ENCODE measurements at places on chromosomes 11 and 22.

- no peak for DNase-seq
Measured at GRCh38 chr11:113614097-113614496, 92.0 kb downstream of the TMPRSS5 start.

GRCh38 chr11:83641511-83641910 is 355.3 kb upstream of the CCDC90B start:
- no peak for DNase-seq

GRCh38 chr11:41399323-41399722 is 60.1 kb downstream of the LRRC4C start:
- DNase-seq, result no peak

DNA sequence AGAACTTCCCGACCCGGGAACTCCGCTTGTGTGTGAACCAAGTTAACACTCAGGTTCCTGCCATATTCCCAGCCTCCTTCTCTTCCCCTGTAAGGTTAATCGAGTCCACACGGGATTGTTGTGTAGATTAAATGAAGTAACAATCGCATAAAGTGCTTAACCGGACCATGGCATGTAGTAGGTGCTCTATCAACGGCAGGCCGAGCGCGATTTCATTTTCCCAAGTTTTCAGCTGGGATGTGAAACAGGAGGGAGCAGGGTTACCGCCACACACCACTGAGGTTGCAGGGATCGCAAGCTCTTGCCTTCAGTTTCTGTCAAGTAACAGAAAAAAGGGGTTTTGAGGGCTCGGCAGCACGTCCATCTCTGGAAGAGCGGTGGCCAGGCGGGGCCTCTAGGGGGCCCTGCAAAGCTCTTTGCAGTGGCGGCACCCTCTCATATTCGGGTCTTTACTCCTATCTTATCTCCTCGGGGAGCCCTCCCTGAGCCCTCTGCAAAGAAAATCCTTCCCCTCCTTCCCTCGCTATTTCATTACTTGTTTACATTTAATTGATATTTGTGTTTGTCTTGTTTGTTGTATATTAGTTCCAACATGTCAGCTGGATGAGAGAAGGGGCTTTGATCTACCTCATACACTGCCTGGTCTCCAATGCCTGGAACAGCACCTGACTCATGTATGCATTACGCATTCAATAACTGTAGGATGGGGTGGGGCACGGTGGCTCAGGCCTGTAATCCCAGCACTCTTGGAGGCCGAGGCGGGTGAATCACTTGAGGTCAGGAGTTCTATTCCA is 816 bp upstream of the PLEKHA7 start:
- no peak for DNase-seq

DNA sequence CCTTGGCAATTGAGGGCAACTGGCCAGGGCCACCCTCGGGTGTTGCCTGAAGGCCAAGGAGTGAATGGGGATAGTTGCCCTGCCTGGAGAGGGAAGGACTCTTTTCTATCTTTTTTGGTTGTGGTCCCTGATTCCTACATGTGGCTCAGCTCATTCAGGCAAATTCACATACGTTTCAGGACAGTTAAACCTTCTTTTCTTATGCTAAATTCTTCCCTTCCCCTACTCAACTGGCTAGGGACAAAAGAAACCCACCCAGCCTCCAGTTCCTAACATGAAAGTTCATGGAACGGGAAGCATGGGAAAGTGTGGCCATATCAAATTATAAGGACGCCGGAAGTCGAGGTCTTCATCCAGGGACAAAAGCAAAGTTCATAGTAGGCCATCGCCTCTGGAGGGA is 26.3 kb upstream of the APLNR start:
- DNase-seq, result no peak

- DNase-seq, result no peak
Measured at GRCh38 chr22:45207533-45207932, 33.2 kb downstream of the KIAA0930 start.

DNA sequence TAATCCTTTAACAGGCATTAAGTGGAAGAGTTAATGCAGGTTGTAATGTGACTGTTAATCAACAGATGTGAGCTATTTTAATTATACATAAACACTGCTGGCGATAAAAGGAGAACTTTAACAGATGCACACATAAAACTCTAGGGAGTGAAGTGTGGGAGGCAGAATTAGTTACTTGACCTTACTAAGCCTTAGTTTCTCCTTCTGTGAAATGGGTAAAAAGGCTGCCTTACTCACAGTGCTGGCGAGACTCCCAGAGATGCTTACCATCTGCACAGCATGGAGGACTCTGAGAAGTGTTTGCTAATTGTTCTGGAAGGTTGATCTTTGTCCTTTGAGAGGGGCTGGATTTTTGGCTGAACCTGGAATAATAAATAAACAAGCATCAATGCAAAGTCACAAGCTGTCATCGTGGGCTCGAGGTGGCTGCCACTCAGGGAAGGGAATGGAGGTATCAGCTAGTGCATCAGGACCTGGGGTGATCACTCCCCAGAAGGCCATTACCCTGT is 58.6 kb upstream of the MPEG1 start:
- no peak for DNase-seq

- DNase-seq, result no peak
Measured at GRCh38 chr11:115643549-115644270, 139.5 kb upstream of the CADM1 start.

DNA sequence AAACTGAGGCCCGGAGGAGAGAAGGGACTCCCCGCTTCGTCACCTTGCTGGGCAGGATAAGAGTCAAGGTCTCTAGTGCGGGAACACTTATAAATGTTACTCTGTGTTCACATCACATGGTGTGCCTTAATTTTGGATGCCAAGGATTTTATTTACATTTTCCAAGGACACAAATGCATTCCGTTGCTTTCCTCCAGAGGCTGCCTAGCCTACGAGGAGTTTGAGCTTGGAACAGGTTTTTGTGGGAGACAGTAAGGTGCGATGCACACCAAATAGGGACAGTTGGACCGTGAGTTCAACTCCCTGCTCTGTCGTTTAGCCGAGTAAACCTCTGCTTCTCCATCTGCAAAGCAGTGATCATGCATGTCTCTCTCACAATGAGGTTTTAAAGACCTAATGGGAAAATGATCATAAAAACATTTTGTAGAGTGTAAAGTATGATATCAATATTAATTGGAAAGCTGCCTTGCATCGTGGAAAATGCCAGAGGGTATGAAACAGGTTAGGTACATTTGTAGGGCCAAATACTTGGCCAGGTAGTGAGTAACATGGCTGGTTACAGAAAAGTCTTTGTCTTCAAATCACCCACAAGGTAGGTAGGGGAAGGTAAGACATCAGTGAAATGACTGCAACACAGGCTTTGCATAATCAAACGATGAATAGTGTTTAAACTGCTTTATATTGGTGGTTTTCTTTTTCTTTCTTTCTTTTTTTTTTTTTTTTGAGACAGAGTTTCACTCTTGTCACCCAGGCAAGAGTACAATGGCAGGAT is 61.8 kb downstream of the ST3GAL4 start:
- DNase-seq, result no peak

DNA sequence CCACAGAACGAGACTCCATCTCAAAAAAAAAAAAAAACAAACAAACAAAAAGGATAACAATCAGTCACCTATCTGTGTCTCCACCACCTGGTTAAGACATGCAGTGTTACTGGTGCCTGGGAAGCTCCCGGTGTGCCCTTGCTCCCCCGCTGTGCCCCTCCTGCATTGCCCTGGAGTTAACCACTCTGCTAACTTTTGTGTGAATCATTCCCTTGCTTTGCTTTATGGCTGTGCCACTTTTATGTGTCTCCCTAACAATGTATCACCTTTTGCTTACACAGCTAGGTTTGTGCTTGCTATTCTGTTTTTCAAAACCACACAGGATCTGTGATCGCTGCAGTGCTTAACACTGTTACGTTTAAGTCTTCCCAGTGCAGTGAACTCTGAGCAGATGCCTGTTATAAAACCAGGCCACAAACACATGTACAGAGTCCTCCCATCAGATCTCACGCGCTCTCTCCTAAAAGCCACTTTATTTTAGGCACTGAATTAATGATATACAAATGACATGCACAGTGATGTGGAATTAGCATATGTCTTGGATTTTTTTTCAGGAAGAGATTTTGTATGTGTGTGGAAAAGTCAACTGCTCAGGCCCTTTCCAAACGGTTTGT is 69.9 kb downstream of the BUD13 start:
- no peak for DNase-seq

DNA sequence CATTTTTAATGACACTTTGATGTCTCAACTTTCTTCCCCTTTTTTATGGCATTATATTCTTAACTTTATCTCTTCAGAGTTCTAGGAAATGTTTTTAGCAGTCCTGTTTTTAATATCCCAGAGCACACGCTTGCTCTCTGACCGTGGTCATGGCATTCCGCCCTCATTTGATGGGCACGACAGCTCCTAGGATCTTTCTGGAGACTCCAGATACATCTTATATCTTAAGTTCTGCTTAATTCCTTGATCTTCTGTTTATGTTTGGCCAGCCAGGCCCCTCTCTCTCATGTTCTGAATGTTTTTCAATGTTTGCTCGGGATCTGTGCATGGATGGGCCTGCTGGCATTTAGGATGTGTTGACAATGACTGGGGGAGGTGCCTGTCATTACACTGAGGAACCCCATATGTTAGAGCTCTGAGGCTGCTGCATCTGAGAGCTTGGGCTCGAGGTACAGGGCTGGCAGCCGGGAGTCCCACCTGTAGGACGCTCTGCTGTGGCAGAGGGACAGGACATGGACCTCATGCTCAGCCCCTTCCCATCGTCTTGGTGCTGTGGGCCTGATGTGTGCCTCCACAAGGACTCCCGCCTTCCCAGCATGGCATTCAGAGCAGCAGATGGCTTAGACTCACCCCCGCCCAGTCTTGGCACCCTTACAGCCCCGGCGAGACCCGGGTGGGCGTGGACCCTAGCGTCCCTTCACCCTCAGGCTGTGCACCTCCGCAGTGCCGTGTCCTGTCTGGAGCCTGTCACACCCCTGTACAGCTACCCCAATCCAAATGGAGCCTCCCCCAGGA is 75.0 kb downstream of the CDKN1C start:
- no peak for DNase-seq

- DNase-seq, result no peak
Measured at GRCh38 chr22:49969751-49970527, 9.4 kb downstream of the PIM3 start.

DNA sequence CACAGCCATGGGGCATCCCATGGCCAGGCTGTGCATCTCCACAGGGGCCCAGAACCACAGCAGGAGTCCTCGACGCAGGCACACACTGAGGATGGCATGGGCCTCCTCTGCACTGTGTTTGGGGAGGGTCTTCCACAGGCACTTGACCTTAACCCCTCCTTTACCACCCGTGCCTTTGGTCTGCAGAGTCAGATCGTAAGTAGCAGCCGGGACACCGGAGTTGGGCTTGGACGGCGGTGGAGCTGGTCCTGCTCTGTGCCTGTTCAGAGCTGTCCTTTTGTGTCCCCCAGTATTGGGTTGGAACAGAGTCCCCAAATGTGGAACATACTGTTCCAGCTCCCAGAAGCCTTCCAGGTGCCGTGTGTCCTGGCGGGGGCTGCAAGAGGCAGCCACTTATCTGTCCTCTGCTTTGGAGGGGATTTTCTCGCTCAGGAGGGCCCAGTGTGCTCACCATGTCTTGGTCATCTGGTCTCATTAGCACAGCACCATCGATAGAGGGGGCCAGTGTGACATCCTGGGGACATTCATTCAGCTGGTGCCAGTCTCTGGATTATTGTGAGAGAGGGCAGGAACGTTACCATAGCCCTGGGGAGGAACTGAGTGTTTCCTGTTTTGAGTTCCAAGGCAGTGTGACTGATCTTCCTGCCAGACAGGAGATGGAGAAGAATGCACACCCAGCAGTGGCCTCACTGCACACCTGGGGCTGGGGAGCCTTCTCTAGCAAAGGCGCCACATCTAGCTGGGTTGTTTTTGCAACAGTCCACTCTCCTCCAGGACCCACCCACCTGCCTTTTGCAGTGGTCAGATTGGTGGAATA is 12.4 kb downstream of the CRELD2 start:
- DNase-seq, result no peak

- no peak for DNase-seq
Measured at GRCh38 chr22:27711012-27711411, 90.5 kb downstream of the MN1 start.

All from amniotic stem cell (primary cell).